Dermis microvascular lymphatic vessel endothelial cell (primary cell): ENCODE measurements at places on chromosomes 1 and 21.

DNA sequence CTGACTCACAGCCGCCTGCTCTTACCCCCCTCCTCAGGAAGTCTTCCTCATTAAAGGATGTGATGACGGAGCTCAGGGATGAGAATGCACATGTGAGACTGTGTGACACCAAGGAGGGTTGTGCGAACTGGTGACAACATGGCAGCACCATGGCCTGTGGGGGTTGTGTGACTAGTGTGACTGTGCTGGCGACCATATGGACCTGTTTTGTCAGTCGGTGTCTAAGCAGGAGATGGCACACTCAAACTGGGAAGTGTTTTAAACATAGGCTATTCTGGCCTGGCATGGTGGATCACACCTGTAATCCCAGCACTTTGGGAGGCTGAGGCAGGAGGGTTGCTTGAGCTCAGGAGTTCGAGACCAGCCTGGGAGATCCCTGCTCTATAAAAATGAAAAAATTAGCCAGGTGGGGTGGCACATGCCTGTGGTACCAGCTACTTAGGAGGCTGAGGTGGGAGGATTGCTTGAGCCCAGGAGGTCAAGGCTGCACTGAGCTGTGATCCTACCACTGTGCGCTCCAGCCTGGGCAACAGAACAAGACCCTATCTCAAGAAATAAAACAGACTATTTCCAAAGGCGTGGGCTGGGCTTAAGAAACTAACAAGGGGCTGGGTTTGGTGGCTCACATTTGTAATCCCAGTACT, 7.4 kb downstream of the TRNP1 start:
- no peak for DNase-seq

DNA sequence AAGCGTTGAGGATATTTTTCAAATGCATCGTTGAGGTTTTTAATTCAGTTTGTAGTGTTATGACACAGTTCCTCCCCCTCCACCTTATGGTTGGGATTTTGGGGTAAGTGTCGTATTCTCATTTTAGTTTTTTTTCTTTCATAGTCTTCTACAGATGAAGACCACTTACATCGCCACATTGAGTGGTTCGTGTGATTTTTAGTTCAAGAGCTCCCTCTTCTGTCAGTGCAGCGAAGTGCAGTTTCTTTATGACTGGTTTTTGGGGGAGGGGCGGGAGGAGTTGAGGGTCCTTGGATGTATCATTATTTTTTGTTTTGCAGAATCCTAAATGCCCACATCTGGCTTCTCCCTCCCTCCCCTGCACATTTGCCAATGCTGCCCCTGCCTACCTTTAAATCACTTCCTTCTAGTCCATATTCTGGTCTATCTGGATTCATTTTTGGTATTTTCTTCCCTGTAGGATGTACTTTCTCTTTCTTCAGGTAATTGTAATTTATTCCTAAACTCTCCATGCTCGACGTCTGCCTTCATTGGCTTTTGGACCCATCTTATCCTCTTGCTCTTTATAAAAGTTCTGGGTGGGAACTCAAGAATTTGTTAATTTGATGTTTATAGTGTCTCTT, 433.1 kb downstream of the CAMTA1 start:
- DNase-seq: peak; percentile 28

DNA sequence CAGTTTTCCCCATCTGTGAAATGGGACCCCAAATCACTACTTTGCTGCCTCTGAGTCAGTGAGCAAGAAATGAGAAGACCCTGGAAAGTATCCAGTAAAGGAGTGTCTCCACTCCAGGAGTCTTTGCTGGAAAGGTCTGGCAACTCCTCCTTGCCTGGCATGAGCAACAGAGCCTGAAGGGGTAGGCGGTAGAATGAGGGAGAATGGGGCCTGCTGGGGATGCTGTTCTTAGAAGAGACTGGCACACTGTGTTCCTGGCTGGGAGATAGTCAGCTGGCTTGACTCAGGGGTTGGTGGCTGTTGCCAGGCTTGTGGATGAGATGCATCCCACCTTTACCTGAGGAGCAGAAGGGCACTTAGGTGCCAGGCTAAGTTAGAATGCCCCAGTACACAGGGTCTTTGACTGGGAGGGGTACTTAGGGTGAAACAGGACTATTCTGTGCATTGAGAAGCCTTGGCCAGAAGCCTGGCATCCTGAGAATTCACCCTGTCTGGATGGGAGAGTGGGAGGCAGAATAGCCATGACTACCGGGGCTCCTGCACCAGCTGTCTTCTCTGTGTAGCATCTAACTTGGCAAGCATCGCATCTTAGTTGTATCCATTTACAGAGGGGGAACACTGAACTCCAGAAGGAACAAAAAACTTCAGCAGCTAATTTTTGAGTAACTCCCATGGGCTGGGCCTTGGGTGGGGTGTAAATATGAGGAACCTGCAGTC, 2.5 kb downstream of the MFSD2A start:
- DNase-seq: no peak

- no peak for DNase-seq
Observed at GRCh38 chr21:31882711-31883110, 9.9 kb downstream of the HUNK start.

- DNase-seq: no peak
Observed at GRCh38 chr1:173702736-173703135, 12.0 kb upstream of the KLHL20 start.

DNA sequence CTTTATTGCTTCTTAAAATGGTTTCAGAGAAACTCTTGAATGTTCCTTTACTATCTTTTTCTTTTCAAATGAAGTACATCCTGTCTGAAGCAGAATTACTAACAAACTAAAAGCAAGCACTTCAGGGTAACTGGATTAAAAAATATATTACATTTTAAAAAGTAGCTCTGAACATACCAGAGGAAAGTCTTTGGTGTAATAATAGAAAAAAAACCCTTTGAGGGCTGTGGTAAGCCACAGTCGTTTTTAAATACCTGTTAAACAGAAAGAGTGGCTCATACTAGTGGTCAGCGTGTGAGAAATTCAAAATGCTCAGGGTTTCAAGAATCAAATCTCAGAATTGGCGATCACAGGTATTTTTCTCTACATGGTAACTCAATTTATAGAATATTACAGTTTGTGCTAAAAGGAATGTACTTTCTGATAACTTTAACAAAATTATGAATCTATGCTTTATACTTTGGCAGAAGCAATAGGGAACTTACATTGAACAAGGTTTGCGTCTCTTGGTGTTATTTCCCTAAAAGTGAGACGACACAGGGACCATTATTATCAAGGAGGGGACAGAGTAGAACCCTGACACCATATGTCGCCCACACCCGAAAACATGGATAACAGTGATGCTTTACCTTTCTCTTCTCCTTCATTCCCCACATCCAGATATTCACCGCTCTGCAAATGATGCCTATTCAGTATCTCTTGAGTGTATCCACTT, 97.0 kb upstream of the DPH5 start:
- DNase-seq: no peak

DNA sequence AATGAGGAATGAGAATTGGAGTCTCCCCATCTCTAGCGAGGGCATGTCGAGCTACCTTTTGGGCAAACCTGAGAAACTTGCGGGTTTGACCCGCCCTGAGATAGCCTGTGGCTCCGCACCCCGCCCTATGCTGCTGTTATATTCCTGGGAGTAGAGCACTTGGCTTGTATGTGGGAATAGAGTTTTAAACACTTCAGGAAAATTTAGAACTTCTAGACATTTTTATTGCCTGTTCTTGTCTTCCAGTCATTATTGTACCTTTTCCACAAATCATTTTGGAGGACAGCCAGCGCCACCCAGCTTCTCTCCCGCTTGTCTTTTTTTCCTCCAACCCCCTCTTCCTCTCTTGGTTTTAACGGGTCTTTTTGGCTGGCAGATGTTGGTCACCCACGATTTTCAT, 738 bp downstream of the GNPAT start:
- DNase-seq: peak; percentile 12

GRCh38 chr1:31224068-31224467, 15.6 kb downstream of the NKAIN1 start:
- DNase-seq: no peak

- DNase-seq: peak; percentile 95
Observed at GRCh38 chr1:67713057-67713846, 28.3 kb downstream of the GADD45A start.
